ENCODE measurements at places on chromosomes 5 and 9.
A peak's percentile ranks its signal among the peaks of the same experiment; 100 is the strongest.

DNA sequence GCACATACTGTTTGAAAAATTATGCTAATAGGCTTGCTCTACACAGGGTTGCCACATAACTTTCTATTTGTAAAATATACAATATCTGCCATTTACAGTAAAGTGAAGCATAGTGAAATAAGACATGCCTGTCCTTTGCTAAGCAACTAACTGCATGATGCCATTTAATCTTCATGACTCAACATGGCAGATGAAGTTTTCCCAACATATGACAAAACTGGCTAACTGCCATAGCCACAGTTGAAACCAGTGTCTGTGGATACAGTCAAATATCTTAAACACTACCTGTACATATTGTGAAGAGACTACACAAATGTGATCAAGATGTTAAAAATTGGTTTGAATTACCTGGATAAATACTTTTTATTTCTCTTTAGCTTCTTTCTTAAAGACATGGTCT, 3.1 kb upstream of the DMAC1 start:
- no peak for DNase-seq

DNA sequence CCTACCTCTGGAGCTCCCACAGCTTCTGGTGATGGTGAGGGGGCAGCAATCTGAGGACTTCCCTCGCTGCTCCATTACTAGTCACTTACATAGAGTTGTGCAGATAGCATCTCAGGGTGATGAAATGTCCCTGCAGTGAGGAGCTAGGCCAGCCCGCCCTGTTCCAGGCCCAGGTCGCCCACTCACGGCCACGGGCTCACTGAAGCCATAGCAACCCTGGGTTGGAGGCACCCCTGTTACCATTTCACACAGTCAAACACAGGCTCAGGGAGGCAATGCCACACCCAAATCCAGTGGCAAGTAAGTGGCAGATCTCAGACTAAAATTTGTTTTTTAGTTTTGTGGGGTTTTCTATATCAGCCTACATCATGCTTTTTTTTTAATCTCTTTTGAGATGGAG, 19.6 kb downstream of the SH2D3C start:
- DNase-seq: no peak

GRCh38 chr9:88197781-88198340, 59.6 kb upstream of the SPATA31C2 start:
- DNase-seq: peak; percentile 65

DNA sequence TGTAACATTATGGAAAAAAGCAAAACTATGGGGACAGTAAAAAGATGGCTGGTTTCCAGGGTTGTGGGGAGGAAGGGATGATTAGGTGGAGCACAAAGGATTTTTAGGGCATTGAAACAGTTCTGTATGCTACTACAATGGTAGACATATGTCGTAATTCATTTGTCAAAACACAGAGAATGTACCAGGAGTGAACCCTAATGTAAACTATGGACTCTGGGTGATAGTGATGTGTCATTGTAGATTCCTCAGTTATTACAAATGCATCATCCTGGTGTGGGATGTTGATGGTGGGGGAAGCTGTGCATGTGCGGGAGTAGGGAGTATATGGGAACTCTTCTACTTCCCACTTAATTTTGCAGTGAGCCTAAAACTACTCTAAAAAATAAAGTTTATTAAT, 135.0 kb upstream of the GABRP start:
- DNase-seq: peak; percentile 3

DNA sequence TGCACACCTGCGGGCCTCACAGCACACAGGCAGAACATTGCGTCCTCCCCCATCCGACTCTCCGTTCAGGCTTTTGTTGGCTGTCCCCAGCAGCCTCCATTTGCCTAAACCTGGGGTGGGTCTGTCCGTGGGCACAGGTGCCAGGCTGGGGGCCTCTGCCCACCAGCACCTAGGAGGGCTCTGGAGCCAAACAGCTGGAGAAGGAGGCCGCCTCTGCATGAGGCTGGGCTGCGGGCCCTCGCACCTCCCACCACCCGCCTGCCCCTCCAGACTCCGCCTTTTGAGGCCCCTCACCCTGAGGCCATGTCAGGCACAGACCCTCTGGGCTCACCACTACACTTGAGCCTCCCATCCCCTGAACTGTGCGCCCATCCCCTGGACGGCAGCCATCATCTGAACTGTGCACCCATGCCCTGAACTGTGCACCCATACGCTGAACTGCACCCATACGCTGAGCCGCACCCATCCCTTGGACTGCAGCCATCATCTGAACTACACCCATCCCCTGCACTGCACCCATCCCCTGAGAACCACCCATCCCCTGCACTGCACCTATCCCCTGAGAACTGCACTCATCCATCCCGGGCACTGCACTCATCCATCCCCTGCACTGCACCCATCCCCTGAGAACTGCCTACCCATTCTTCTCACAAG, 98.0 kb upstream of the OTULINL start:
- no peak for DNase-seq

- DNase-seq: no peak
Measured at GRCh38 chr9:3177146-3177761, 333.4 kb upstream of the PUM3 start.

DNA sequence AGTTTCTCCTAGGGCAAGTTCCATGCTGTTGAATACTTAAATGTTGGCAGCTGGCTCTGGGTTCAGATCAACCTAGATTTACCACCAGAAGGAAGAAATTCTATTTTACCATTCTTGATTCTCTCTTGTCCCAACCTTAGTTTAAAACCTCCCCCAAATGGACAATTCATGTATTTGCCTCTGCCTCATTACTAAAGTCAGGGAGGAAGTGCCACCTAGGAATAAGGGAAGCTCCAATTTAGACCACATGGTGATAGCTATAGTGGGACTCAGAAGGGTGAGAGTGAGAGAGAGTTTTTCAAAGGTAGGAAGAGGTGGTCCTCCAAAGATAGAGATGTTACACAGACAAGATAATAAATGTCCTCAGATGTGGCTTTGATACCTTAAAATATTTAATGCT, 53.4 kb upstream of the PAM start:
- DNase-seq: no peak

All from astrocyte of the spinal cord (primary cell).